ENCODE measurements at places on chromosomes 1 and 21.

GRCh38 chr1:228315945-228316588 lies 90.6 kb downstream of the TRIM11 start:
- no peak for DNase-seq

GRCh38 chr1:113103048-113103447 lies 30.1 kb downstream of the LRIG2 start:
- DNase-seq, result no peak

DNA sequence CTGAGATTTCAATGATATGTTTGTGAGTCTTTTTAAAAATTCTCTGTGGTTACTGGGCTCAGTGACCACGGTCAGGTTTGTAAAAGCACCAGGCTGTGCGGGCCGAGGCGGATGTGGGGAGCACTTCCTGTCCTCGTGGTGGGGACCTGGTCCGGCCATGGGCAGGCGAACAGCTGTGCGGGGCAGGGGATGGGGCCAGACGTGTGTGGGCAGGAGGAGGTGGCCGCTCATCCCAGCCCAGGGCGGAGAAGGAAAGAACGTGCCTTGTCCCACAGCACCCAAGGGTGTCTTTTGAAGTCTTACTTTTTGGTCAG lies 5.2 kb upstream of the OXCT2 start:
- no peak for DNase-seq

GRCh38 chr1:225602590-225603206 lies 50.2 kb downstream of the ENAH start:
- no peak for DNase-seq

DNA sequence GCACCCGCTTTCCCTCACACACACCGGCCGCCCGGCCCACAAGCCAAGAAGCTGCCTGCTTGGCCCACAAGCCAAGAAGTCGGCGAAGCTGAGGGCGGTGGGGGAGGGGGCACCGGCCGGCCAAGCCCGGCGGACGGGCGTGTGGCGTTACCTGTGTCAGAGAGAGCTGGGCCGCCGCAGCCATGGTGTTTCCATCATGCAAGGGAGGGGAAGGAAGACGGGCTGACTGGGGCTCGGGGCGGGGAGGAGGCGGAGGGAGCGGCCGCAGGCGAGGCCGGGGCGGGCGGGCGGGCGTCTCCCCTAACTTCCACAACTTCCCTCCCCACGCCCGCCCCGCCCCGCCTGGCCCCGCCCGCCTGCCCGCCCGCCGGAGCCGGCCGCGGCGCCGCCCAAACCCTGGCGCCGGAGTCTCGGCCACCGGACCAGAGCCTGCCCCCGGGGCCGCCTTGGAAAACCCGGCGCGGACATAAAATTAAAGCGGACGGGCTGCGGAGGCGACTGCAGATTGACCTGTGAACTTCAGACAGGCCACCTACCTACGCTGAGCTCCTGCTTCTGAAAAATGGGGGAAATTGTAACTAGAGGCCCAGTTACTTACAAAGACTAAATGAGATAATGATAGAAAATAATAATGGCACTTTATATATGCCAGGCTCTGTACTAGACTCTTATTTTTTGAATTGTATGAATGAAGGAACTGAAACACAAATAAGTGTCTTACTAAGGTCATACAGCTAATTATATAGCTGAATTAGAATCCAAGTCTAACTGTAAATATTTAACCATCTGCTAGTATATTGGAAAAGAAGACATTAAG lies at the start of gene EPS15:
Gene EPS15 (minus strand): TSS at position 219 of the 817 bp plus-strand sequence. CDS start 35 bp downstream, at position 184.
- peak; percentile 77 for DNase-seq

- DNase-seq, result no peak
Measured at GRCh38 chr1:208189183-208189582, 55.0 kb downstream of the PLXNA2 start.

GRCh38 chr21:33206771-33207281 lies 22.9 kb upstream of the IFNAR2 start:
- no peak for DNase-seq

DNA sequence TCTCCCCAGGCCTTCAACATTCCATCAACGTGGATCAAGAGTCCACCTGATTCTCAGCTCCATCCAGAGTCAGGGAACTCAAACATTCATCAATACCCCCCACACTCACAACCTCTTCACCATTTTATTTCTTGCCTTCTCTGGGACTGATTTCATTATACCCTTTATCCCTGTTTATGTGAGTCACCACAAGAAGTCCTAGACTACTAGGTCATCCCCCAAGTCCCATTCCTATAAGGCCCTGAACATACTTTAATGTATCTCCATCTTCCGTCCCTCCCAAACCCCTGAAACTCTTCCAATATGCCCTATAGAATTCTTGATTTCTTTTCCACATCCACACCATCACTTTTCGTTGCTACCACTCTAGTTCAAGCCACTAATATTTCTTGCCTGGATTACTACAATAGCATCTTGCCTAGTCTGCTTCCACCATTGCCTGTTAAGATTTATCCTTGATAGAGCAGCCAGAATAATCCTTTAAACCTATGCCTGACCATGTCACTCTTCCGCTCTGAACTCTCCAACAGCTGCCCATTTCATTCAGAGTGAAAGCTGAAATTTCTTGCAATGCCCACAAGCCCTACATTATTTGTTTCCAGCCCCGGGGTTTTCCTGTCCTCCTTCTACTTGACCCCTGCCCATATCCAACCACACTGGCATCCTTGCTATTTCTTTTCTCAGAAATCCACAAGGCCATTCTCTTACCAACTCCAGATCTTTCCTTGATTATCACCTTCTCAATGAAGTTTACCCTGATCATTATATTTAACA lies 9.4 kb upstream of the SAMD13 start:
- no peak for DNase-seq

DNA sequence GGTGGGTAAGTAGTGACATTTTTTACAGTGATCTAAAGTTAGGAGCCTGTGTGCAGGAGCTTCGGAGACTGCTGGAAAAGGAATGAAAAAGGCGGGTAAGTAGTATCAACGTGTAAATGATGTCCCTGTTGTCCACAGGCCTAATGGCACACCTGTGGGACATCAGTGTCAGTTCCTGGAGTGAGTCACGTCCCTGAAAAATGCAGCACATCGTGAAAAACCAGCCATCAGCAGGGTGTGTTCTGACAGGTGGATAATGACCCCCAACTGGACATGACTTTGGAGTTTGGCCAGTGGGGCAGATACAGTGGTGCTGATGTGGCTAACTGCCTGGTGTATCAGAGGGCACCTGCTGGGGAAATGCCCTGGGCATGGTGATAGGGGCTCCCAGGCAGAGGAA lies 12.0 kb upstream of the PRDM15 start:
- no peak for DNase-seq

All from fibroblast of lung (primary cell).